Fibroblast of skin of right quadriceps (primary cell): ENCODE measurements at places on chromosomes 3 and 15.
A peak's percentile ranks its signal among the peaks of the same experiment; 100 is the strongest.

- no peak for DNase-seq
Observed at GRCh38 chr15:58185439-58185838, 47.3 kb downstream of the AQP9 start.

- DNase-seq, result no peak
Observed at GRCh38 chr15:82297546-82297945, 34.9 kb downstream of the SAXO2 start.

DNA sequence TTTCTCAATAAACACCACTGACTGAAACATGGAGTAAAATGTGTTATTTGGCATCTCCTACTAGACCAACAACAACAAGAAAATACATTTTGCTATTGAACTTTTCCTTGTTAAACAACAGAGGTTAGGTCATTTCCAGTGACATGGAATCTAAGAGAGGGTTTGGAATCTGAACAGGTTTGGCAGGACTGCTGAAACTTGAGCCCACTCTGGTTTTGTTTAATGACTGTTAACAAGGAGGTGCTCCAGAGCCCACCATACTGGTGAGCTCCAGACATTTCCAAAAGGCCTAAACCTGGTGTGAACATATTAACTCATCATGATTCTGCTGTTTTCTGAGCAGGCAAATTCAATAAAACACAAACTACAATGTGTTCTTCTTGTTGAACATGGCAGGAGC lies 330.7 kb upstream of the TRIM42 start:
- no peak for DNase-seq

GRCh38 chr3:184740509-184741258 lies 28.8 kb upstream of the MAGEF1 start:
- DNase-seq, result peak; percentile 77

DNA sequence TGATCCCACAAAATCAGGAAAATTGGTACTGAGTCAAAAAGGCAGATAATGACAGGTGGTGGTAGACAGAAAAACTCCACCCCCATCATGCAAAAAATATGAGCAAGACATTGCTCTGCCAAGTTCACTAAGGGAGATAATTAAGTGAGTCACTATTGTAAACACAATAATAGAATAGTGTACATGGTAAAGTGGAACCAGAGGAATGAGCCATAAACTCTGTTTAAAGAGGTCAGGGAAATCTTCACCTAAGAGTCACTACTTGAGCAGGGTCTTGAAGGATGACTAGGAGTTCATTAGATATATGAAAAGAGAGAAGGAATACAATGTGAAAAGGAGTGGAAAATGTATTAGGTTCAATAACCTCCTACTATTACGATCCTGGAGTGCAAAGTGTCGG lies 213.4 kb upstream of the PEX5L start:
- peak; percentile 52 for DNase-seq

DNA sequence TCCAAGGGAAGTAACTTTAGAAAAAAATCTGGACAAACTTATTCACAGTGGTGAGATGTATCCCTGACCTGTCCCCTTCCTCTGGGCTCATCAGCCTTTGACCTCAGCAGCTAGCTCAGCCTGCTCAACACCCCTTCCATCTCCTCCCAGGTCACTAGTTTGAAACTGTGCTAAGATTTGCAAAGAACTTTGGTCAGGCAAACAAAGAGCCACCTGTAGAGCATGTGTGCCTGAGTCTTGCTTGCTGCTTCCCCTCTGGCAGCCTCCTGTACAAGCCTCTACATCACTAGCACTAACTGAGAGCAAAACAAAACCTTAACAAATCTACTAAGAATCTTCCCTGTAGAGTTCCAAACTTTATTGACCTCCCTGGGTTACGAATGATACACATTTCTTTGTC lies 43.9 kb downstream of the NR1I2 start:
- DNase-seq, result no peak

DNA sequence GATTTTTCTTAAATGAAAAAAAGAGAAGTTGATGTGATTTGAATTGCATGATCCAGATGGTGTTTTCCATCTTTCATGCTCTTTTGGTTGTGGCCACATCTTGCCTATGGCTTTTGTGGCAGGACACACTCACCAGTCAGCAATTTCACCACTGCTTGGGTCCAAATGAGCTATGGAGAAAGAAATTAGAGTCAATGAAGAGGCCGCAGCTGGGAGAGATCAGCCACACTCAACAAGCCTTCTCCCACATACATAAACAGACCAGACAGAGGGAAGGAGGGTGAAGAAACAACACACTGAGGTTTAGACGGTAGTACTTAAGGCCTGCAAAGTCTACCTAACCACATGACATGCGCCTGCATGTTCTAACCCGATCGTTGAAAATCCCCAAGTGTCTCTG lies 110.7 kb upstream of the CDIN1 start:
- DNase-seq, result peak; percentile 89
